ENCODE measurements at places on chromosomes 5 and 9. TPM values are rescaled to one million over a fixed set of nuclear protein-coding genes. Genes with fewer than 3 reads are reported as not detected.

Gene HTR1A
- total RNA-seq: not detected

Gene ARSI
- total RNA-seq: 5.4 TPM

Gene PRRX2
- total RNA-seq: 3.9 TPM

Gene NDUFS4
- total RNA-seq: 99.8 TPM

Gene ITGA1
- 28.9 TPM for total RNA-seq
